Mesothelial cell of epicardium (in vitro differentiated cells): ENCODE measurements at places on chromosomes 3 and 15.

DNA sequence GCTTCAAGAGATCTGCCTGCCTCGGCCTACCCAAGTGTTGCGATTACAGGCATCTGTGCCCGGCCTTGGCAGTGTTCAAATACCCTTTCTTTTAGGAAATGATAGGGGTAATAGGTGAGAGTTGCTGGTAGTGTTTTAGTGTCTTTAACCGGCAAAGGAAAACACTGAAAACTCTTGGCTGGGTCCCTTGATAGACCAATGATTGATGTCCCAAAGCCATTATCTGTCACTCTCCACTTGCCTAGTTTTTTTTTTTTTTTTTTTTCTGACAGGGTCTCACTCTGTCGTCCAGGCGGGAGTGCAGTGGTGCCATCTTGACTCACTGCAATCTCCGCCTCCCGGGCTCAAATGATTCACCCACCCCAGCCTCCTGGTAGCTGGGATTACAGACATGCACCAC lies 19.7 kb downstream of the EBLN2 start:
- H3K36me3 ChIP-seq: no peaks in the 10 kb centered on the region
- no peaks in the 10 kb centered on the region for H3K4me1 ChIP-seq
- H3K27ac ChIP-seq: no peak overlapping the region
- no peak overlapping the region for H3K4me3 ChIP-seq
- DNase-seq: no peak

DNA sequence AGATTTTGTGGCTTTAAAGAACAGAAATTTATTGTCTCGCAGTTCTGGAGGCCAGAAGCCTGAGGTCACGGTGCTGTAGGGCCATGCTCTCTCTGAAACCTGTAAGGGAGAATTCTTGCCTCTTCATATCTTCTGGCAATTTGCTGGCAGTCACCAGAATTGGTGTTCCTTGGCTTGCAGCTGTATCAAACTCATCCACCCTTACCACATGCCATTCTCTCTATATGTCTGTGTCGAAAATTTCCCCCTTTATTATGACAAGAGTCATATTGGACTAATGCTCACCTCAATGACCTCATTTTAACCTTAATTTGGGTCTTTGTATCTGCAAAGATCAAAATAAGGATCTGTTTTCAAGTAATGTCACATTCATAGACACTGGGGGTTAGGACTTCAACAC lies 266.7 kb downstream of the IL20RB start:
- H3K27me3 ChIP-seq: peaks cover 16% of the 10 kb centered on the region
- H3K4me3 ChIP-seq: no peak overlapping the region
- H3K36me3 ChIP-seq: no peaks in the 10 kb centered on the region
- H3K4me1 ChIP-seq: no peaks in the 10 kb centered on the region
- H3K27ac ChIP-seq: no peak overlapping the region
- DNase-seq: no peak

- H3K4me1 ChIP-seq: no peaks in the 10 kb centered on the region
- peaks cover 37% of the 10 kb centered on the region for H3K27me3 ChIP-seq
- DNase-seq: no peak
- no peak overlapping the region for H3K4me3 ChIP-seq
Observed at GRCh38 chr3:58299839-58300516, 6.1 kb upstream of the RPP14 start.

DNA sequence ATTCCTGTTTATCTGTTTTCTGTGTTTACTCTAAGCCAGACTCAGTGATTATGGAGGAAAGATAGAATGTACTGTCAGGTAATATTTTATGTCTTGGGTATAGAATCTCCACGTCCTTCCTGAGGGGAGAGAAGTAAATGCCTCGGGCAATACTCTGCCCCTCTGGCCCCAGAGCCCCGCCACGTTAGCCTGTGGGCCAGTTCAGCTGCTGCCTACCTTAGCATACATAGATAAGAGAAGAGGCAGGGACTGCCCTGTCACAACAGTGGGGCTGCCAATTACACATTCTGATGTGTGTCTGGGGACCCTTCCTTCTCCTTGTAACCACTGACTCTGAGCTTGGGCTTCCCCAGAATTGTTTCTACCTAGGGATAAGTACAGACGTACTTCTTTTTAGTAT lies 347.7 kb upstream of the ATP11B start:
- no peak overlapping the region for H3K27ac ChIP-seq
- no peak for DNase-seq
- peaks cover 12% of the 10 kb centered on the region for H3K4me1 ChIP-seq
- H3K4me3 ChIP-seq: no peak overlapping the region
- H3K27me3 ChIP-seq: no peaks in the 10 kb centered on the region
